ENCODE measurements at places on chromosomes 2 and 18. TPM values are rescaled to one million over a fixed set of nuclear protein-coding genes. Genes with fewer than 3 reads are reported as not detected.
A peak's percentile ranks its signal among the peaks of the same experiment; 100 is the strongest.

GRCh38 chr2:108305901-108306300 is 17.2 kb downstream of the SULT1C2 start:
- DNase-seq = no peak
- no peaks in the 10 kb centered on the region for H3K27me3 ChIP-seq
- H3K27ac ChIP-seq = no peak overlapping the region

GRCh38 chr18:2002604-2003003 is 568.7 kb downstream of the METTL4 start:
- no peak overlapping the region for H3K27ac ChIP-seq
- H3K4me3 ChIP-seq = no peak overlapping the region
- no peak for DNase-seq
- no peaks in the 10 kb centered on the region for H3K4me1 ChIP-seq

DNA sequence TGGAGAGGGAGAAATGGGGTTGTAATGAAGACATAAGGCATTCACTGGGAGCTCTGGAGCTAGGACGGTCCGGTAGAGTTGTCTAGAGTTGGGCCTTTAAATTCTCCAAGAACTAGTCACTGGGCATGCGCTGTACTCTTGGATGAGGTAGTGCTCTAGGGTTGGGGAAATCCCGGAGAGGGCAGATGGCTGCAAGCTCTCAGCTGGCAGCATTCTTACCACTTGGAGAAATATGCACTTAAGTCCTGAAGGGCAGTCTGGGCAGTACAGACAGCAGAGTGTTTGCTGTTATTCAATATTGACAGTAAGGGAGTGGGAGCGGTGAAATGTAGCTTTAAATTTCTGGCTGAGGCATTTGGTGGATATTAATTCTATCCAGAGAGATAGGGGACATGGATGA is 214.6 kb downstream of the RDH14 start:
- no peak for DNase-seq
- no peaks in the 10 kb centered on the region for H3K27me3 ChIP-seq
- no peaks in the 10 kb centered on the region for H3K36me3 ChIP-seq
- no peak overlapping the region for H3K27ac ChIP-seq

DNA sequence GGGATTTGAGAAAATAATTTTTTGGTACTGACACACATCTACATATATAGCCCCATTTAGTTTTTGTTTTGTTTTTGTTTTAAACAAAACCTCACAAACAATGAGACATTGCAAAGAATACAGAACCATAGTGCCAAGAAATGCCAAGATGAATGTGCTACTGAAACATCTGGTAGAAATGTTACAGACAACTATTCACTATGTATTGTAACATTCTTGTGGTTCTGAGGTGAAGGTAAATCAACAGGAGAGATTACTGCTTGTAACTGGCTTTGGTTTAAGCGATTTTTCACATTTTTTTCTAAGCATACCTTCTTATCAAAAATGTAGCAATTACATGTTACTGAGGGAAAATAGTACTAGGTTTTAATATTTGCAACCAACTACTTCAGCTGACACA is 281.3 kb downstream of the ZNF804A start:
- H3K36me3 ChIP-seq = no peaks in the 10 kb centered on the region
- no peak overlapping the region for H3K4me3 ChIP-seq
- no peaks in the 10 kb centered on the region for H3K4me1 ChIP-seq

DNA sequence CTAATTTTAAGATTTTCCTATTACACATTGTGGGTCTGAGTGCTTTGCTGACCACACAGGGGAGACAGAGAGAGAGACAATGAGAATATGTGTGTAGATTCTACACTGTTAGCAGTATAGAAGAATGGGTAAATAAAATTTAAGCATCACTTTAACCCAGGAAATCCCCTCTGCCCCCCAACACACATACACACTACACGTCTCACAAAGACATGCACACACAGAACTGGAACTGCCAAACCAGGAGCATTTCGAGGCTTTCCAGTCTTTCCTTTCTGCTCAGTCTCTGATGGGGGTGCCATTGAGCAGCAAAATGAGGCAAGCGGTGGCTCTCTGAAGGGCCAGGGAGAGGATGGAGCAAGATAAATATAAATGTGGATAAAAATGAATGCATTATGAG is 2.5 kb downstream of the MERTK start:
- H3K27me3 ChIP-seq = no peaks in the 10 kb centered on the region
- H3K4me3 ChIP-seq = peak overlapping the region; percentile 96
- H3K27ac ChIP-seq = peak overlapping the region; percentile 90
- no peak for DNase-seq
- peaks cover 65% of the 10 kb centered on the region for H3K4me1 ChIP-seq

- H3K27me3 ChIP-seq = no peaks in the 10 kb centered on the region
- H3K27ac ChIP-seq = no peak overlapping the region
- no peak for DNase-seq
- H3K4me3 ChIP-seq = no peak overlapping the region
- no peaks in the 10 kb centered on the region for H3K36me3 ChIP-seq
- peaks cover 30% of the 10 kb centered on the region for H3K4me1 ChIP-seq
Measured at GRCh38 chr2:28336982-28337627, 55.6 kb upstream of the FOSL2 start.

DNA sequence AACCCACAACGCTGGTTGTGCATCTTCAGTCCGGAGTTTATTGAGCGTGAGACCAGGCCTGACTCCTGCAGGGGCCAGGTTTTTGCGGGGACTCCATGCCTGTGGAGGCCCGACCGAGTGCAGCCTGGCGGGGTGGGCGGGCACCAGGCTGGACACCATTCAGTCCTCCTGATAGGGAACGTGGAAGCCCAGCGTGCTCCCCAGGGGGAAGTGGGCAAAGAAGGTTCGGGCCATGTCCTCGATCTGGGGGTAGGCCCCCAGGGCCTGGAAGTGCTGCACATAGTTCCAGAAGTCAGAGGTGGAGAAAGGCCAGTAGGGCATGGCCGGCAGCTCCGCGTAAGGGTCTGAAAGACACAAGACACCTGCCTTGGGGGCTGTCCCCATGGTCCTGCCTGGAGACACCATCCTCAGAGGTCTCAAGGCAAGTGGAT is 1.4 kb downstream of the OTOS start:
- H3K36me3 ChIP-seq = peaks cover 2% of the 10 kb centered on the region
- no peak for DNase-seq
- H3K27ac ChIP-seq = no peak overlapping the region
- H3K4me1 ChIP-seq = peaks cover 12% of the 10 kb centered on the region
- H3K4me3 ChIP-seq = no peak overlapping the region
- no peaks in the 10 kb centered on the region for H3K27me3 ChIP-seq

DNA sequence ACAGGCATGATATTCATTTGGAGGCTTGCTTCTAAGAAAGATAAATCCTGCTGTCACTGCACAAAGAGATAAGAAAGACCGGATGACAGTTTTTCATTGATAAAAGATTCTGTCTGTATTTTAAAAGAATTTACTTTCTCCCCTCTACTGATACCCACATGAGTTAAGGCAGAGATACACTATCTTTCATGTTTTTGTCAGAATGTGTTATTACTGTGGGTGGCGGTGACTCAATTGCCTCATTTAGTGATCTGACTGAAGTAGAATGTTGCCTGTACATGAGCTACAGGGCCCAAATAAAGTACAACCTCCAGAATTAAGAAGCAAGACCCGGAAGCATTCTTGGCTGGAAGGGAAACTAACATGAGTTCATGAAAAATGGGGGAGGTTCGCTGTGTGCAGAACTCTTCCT is 480.0 kb downstream of the SLC4A3 start:
- H3K27me3 ChIP-seq = no peaks in the 10 kb centered on the region
- no peak overlapping the region for H3K4me3 ChIP-seq
- H3K27ac ChIP-seq = no peak overlapping the region
- H3K36me3 ChIP-seq = no peaks in the 10 kb centered on the region
- H3K4me1 ChIP-seq = no peaks in the 10 kb centered on the region

GRCh38 chr2:46062637-46063412 is 234.4 kb upstream of the EPAS1 start:
- H3K4me1 ChIP-seq = peaks cover 9% of the 10 kb centered on the region
- no peak overlapping the region for H3K4me3 ChIP-seq
- H3K27me3 ChIP-seq = no peaks in the 10 kb centered on the region
- peak overlapping the region; percentile 65 for H3K27ac ChIP-seq
- no peaks in the 10 kb centered on the region for H3K36me3 ChIP-seq

- no peaks in the 10 kb centered on the region for H3K36me3 ChIP-seq
- DNase-seq = peak; percentile 71
- no peak overlapping the region for H3K27ac ChIP-seq
- H3K27me3 ChIP-seq = no peaks in the 10 kb centered on the region
Measured at GRCh38 chr2:179422037-179422643, 157.5 kb upstream of the SESTD1 start.

DNA sequence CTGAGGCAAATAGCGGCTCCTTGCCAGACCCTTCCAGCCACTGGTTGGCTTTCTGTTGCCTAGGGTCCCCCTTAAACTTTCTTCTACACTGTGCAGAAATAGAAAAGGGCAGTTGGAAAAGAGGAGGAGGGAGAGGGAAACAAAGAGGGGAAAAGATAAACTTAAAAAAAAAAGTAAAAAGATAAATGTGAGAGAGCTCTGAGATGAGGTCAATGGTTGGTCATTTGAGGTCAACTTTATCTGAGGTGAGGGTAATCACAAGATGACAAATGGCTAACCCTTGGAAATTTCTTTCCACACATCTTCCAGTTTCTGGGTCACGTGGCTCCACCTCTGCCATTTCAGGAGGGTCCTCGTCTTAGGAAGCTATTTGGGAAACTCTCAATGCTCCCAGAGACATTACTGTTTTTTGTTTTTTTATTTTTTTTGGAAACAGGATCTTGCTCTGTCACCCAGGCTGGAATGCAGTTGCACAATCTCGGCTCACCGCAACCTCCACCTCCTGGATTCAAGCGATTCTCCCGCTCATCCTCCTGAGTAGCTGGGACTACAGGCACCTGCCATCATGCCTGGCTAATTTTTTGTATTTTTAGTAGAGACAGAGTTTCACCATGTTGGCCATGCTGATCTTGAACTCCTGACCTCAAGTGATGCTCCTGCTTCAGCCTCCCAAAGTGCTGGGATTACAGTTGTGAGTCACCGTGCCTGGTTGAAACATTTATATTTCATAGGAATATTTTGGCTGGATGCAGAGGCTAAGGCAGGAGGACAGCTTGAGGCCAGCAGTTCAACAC is 199.9 kb downstream of the TGIF1 start:
- no peaks in the 10 kb centered on the region for H3K4me1 ChIP-seq
- H3K27ac ChIP-seq = no peak overlapping the region
- H3K36me3 ChIP-seq = no peaks in the 10 kb centered on the region
- DNase-seq = peak; percentile 65
- H3K27me3 ChIP-seq = no peaks in the 10 kb centered on the region
- no peak overlapping the region for H3K4me3 ChIP-seq

GRCh38 chr18:2009942-2010697 is 561.2 kb downstream of the METTL4 start:
- no peaks in the 10 kb centered on the region for H3K4me1 ChIP-seq
- DNase-seq = no peak
- no peaks in the 10 kb centered on the region for H3K27me3 ChIP-seq
- H3K36me3 ChIP-seq = no peaks in the 10 kb centered on the region
- H3K4me3 ChIP-seq = no peak overlapping the region

The DNER gene
- 2.7 TPM for total RNA-seq

The IL36A gene
- total RNA-seq = not detected

The TMEFF2 gene
- not detected for total RNA-seq

The YIPF4 gene
- 19.4 TPM for total RNA-seq

The PDCL3 gene
- 9.0 TPM for total RNA-seq

The LAMA1 gene
- 1.5 TPM for total RNA-seq

The ASB1 gene
- 26.0 TPM for total RNA-seq

The TRABD2A gene
- total RNA-seq = 0.98 TPM

The ARL5A gene
- total RNA-seq = 26.2 TPM

The SRD5A2 gene
- total RNA-seq = not detected

The CFAP53 gene
- total RNA-seq = 1.7 TPM

The PPP1R1C gene
- total RNA-seq = 8.8 TPM

The CFAP221 gene
- 0.42 TPM for total RNA-seq

The L3MBTL4 gene
- 8.7 TPM for total RNA-seq

All from tibial nerve (tissue), 4 donors.